Renal pelvis (tissue), 12 donors: ENCODE measurements at places on chromosomes 4 and X. TPM values are rescaled to one million over a fixed set of nuclear protein-coding genes. Genes with fewer than 3 reads are reported as not detected.

Gene PRRG3
- 6.8 TPM for polyA plus RNA-seq

Gene BMPR1B
- 17.3 TPM for polyA plus RNA-seq

Gene CEP135
- polyA plus RNA-seq: 10.4 TPM

GRCh38 chr4:178026999-178027398 lies 584.8 kb upstream of the AGA start:
- no peak for DNase-seq

DNA sequence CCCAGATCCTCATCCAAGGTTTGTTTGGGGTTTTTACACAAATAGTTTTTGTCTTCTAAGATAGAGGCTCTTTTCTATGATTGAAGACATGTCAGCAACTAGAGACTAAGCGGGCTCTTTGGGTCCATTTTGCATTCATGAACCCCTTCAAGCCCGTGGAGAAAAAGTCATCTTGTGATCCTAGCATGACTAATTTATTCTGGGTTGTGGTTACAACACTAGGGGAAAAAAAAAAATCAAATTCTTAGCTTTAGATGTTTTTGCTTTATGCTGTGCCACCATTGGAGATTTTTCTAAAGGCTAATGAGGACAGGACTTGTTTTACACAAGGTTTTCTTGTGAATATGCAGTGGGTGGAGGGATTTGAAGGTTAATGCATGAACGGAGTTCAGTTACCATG lies 440.0 kb downstream of the PCDH7 start:
- DNase-seq: no peak

DNA sequence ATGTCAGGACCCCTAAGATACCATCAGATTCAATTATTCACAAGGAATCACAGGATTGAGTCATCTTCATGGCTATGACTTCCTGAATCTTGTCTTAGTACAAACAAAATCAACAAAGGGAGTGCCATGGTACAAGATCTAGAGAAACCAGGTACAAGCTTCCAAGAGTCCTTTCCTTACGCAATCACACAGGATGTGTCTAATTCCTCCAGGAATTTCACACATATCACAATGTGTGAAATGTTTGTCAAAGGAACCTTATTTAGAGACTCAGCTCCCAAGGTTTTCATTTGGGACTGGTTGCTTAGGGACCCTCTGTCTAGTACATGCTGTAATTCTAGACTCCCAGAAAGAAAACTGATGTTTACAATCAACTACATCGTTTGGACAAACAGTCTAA lies 83.0 kb downstream of the MAB21L2 start:
- DNase-seq: no peak

DNA sequence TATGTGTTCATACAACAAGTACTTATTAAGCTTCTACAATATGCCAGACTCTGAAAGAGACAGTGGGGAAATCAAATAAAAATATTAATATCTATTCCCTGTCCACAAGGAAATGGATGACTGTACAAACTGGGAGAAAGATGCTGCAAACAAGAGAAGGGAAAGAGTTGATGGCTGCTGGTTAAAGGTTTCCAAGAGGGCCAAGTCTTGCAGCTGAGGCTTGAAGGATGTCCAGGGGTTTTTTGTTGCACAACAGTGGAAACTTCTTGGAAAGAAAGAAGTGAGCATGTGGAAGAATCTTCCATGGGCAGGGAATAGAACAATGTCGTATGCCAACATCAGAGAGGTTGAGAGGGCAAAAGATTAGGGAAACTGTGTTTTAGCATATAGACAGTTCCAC lies 95.8 kb downstream of the MID1 start:
- DNase-seq: no peak
